HL-60 (cell line): ENCODE measurements at places on chromosomes 1 and 21.

- DNase-seq: peak; percentile 60
Measured at GRCh38 chr1:229136822-229137221, 134.1 kb upstream of the RAB4A start.

GRCh38 chr1:162632217-162632666 lies at the start of gene DDR2:
Gene DDR2, plus strand, starts transcription at chr1:162632464. Its CDS starts 86,600 bp downstream, at chr1:162719064.
- DNase-seq: no peak

GRCh38 chr1:25519624-25520023 lies 23.8 kb upstream of the LDLRAP1 start:
- DNase-seq: no peak

GRCh38 chr1:198493329-198493728 lies 47.2 kb downstream of the ATP6V1G3 start:
- no peak for DNase-seq

GRCh38 chr1:193463326-193463932 lies 277.0 kb upstream of the B3GALT2 start:
- DNase-seq: no peak

DNA sequence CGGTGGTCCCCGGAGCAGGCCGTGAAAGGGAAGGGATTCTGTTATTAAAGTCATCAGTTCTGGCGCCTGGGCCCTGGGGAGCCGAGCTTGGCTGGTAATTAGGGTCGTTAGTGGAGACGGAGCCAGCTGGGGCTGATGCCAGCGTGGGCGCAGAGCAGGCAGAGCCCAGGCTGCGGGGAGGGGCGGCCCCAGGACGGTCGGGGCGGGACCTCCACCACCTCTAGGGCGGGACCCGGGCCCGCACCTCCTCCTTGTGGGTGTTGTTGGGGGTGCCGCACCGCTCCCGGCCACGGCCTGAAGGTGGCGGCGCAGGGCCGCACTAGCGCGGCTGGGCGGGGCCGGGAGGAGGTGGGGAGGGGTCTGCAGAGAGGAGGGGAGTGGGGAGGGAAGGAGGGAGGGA lies 470.6 kb downstream of the PTPRU start:
- no peak for DNase-seq

DNA sequence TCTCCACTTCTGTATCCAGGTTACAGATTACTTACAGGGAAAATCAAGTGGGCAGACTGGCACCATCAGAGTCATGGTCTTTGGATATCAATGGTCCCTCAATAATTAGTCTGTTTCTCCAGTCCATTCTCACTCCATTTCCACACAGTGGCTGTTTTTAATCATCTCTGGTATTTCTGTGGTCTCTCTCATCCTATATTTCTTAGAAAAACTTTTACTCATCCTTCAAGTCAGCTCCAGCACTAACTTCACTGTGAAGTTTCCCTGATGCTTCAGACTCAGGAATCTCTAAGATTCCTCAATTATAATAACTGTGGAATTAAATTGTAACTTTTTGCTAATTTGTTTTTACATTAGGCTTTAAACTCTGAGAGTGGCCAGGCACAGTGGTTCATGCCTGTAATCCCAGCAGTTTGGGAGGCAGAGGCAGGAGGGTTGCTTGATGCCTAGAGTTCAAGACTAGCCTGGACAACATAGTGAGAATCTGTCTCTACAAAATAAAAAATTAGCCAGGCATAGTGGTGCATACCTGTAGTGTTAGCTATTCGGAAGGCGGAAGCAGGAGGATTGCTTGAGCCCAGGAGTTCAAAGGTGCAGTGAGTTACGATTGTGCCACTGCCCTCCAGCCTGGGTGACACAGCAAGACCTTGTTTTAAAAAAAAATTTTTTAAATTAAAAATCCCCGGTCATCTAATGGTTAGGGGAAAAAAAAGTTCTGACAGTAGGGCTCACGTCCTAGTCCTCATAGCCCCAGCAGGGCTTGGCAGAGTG lies 10.6 kb downstream of the CD160 start:
- DNase-seq: no peak

DNA sequence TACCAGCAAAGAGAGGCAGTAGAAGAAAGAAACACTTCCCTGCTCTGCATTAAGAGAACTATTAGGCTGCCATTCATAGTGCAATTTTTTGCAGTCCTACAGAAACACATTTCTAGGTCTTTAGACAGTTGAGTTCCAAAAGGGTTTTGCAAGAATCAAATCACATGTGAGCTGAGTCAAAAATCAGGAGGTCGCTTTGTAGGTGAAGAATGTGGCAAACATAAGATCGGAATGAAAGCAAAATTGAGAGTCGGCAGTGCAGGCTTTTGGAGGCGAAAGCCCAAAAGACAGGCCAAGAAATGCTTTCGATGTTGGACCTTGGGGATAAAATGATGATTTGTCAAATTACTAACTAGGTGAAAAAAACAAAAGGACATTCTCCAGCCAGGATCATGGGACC lies 213.5 kb upstream of the NRIP1 start:
- no peak for DNase-seq

DNA sequence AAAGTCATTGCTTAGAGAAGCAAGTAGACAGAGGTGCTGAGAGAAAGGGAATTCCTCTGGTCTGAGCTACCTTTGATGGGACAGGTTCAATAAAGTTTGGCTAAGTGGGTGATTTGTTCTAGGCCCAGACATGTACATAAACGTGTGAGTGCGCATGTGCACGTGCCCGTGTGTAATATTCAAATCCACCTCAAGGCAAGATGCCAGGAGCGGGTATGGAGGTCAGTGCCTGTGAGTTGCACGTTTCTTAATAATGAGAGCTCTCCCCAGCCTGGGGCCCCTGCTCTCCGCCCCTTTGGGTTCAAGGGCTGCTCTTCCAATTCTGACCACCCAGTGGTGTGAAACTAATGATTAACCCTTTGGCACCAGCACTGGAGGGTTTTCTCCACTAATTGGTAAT lies 53.8 kb upstream of the LMO4 start:
- DNase-seq: no peak

GRCh38 chr1:184388319-184388889 lies 1.6 kb downstream of the C1orf21 start:
- DNase-seq: no peak

GRCh38 chr21:29074007-29074376 lies 544 bp upstream of the CCT8 start:
- DNase-seq: no peak

DNA sequence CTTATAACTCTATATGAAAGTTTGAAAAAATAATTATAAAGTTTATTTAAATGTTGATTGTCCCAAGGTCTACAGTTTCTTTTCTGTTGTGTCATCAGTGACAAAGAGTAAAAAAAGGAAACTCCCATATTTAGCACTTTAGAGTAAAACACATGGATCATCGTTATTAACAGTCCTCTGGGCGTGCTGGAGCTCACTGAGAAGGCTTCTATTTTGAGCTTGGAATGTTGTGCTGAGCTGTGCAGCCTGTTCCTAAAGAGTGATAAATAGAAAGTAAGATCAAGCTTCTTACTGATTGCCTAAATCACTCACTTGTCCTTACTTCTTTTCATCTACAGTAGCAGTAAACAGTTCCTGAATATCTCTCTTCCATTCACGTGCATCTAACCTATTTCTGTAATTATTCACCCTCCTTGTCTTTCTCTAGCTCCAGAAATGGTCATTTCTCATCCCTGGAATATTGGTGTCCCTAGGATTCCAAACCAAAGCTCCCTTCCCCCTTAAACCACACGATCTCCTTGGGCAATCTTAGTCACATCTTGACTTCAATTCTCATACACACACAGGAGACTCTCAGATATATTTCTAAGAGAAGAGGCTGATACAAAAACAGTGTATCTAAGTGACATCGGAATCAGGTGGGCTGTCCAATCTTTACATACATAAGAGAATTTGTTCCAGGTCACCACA lies 11.9 kb downstream of the GBP5 start:
- no peak for DNase-seq

GRCh38 chr1:35850051-35850450 lies 33.0 kb upstream of the AGO1 start:
- DNase-seq: no peak

DNA sequence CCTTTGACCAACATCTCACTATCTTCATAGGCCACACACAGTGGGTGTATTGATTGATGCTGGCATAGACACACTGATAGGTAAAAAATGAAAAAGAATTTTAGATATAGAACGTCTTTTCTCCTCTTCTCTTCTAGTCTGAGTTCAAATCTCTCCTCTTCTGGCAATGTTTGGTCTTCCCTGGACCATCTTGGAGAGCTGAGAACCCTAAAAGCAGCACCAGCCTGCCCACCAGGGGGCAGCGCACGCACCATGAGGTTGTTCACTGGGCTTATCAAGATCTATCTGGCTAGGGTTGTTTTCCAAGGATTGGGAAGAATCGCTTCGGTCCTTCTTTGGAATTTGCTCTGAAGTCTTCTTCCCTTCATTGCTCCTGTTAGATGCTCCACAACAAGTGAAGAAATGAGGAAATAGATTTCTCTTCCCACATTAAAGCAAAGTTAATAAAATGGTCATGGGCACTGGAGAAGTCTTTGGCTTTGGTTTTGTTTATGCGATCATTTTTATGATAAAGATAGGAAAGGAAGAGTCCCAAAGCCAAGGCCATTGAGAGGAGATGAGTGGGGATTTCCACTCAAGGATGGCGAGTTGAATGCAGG lies 104.0 kb upstream of the OLIG2 start:
- no peak for DNase-seq

GRCh38 chr21:30515681-30516080 lies 13.7 kb upstream of the KRTAP19-5 start:
- DNase-seq: no peak

- no peak for DNase-seq
Measured at GRCh38 chr1:47752559-47752958, 244.6 kb downstream of the TRABD2B start.

GRCh38 chr1:90435351-90435750 lies 281.8 kb downstream of the BARHL2 start:
- DNase-seq: no peak

GRCh38 chr1:61452176-61453035 lies 272.5 kb downstream of the TM2D1 start:
- no peak for DNase-seq

DNA sequence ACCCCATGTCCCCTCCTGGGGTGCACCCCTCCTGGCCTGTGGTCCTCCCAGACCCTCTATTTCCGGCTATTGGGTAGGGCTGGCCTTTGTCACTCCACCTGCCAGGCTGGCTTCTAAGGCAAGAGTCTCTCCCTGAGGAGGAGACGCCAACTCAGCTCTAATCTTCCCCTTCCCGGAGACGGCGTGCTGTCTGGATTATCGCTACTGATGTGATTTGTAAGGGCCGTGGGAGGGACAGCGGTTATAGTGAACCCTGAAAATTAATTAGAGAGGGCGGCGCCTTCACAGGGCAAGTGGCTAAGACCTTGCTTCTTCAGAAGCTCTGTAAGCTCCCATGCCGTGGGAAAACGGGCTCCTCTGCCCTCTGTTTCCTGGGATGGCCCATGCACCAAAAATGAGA lies 207.0 kb upstream of the VAMP3 start:
- no peak for DNase-seq

DNA sequence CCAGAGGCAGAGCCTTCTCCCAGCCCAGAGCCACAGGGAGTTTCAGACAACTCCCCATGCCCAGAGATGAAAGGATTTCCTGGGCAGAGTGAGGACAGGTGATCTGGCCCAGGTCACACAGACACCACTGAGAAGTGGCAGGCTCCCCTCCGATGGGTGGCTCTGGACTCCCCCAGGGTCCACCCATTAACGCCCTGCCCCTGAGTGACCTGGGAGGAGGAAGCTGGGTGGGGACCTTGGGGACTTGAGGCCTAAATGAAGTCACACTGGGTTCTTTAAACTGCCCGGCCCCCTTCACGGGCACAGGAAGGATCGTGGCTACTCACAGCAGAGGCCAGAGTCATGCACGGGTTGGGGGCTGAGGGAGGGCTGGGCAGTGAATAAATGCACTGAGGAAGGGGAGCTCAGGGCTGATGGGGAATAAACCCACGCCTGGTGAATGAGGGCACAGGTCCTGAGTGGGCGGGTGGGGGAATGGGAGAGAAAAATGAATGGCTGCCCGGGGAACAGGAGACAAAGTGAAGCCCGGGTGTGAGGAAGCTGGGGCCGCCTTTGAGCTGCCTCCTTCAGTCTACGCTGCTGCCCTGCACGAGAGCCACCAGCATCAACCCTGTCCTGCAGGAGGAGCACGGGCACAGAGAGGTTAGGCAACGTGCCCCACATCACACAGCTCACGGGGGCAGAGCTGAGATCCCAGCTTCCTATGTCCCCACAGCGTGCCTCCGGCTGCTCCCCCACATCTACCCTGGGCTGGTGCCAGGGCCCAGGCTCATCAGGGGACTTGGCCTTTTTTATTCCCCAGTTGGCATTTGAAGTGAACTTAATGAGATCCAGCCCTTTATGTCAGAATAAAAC lies 404.3 kb downstream of the MATN1 start:
- no peak for DNase-seq

DNA sequence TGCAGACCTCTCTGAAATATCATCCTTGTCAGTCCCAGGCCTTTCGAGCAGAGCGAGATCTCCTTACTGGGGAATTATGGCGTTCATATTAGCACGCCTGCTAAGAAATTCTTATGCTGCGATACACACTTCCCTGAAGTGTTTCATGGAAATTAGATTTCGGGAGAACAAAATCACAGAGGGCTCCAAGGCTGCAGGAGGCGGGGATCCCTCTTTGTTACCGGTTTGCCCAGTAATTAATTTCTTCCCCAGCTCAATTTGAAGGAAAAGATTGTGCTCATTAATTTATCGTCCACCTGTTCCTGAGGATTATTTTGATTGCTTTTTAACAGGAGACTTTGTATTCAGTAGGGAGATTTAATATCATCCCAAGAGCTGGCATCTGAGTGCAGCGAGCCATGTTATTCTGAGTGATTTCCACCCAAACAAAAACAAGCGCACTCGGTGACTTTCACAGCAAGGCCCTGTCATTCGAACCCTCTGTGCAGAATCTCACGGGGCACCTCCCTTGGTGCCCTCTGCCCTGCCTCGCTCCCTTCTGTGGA lies 202.3 kb upstream of the GALNT2 start:
- no peak for DNase-seq

- peak; percentile 90 for DNase-seq
Measured at GRCh38 chr1:199243423-199244061, 604.7 kb downstream of the PTPRC start.

GRCh38 chr1:2845869-2846268 lies 44.4 kb upstream of the TTC34 start:
- DNase-seq: peak; percentile 37

GRCh38 chr1:35222322-35223083 lies 29.6 kb upstream of the SFPQ start:
- no peak for DNase-seq

DNA sequence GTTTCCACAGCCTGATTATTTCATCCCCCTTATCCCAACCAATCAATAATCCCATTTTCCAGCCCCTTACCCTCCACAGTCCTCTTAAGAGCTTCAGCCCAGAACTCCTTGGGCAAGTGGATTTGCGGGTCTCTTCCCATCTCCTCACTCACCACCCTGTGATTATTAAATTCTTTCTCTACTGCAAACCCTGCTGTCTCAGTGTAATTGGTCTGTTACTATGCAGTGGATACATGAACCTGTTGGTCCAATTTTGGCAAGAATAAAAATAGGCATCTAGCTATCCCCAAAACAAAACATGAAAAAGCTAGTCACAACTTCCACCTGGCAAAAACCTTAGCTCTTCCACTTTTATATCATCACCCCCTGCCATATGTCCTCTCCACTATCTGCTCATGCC lies 36.2 kb upstream of the TNFSF4 start:
- no peak for DNase-seq
